GM23248 (cell line): ENCODE measurements at places on chromosomes 11 and 22. TPM values are rescaled to one million over a fixed set of nuclear protein-coding genes. Genes with fewer than 3 reads are reported as not detected.

DNA sequence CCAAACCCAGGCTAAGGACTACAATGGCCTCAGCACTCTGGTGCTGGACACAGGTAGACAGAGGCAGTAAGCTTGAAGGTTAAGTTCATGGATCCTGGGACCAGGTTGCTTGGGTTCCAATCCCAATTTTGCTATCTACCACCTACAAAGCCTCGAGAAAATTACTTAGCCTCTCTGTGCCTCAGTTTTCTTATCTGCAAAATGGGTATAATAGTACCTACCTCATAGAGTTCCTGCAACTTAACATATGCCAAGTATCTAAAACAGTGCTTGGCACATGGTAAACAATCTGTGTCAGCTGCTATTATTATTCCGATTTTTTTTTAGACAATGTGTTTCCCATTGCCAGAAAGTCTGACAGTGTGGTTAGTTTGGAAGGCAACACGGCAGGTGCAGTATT is 37.5 kb downstream of the SYN3 start:
- no peak for DNase-seq

DNA sequence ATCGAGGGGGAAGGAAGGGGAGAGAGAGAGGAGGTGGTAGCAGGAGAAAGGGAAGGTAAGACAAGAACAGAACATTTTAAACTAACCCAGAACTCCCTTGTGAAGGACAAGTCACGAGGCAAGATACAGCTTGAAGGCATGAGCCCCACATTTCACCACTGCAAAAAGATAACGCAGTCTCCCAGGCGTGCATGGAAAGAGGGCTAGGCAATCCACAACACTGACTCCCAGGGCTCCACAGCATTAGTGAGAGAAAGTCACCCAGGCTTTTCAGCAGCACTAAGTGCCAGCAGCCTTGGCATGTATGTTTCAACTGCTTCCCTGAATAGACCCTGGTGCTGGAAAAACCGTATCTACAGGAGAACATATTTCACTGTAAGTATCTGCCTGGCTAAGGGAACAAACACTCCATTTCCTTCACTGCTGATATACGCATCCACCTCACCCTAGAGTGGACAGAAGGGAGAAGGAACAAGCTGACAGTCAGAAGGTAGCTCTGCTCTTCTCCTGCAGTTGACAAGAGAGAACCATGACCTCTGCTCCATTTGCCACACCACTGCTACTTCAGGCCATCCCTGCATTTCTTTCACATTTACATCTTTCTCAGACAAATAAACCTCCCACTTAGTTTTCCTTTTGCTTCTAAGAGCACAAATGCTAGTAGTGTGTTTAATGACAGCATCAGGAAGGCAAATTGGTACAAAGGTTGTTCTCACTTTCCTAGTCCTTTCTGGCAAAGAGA is 87.9 kb downstream of the AMBRA1 start:
- no peak for DNase-seq

DNA sequence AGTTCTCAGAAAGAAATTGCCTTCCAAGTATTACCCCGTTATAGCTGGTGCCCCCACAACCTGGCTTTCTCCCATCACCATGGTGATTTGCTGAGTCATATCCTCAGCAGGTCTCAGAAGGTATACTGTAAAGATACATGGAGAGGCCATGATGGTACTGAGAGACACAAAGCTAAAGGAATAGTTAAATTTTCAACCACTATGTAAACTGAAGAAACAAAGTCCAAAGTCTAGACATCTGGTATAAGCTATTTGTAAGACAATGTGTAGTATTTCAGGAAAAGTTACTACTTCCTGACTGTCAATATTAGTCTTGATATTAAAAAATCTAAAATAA is 377.1 kb downstream of the DCDC1 start:
- DNase-seq: no peak

The ST14 gene
- not detected in 2 replicates for polyA plus RNA-seq

DNA sequence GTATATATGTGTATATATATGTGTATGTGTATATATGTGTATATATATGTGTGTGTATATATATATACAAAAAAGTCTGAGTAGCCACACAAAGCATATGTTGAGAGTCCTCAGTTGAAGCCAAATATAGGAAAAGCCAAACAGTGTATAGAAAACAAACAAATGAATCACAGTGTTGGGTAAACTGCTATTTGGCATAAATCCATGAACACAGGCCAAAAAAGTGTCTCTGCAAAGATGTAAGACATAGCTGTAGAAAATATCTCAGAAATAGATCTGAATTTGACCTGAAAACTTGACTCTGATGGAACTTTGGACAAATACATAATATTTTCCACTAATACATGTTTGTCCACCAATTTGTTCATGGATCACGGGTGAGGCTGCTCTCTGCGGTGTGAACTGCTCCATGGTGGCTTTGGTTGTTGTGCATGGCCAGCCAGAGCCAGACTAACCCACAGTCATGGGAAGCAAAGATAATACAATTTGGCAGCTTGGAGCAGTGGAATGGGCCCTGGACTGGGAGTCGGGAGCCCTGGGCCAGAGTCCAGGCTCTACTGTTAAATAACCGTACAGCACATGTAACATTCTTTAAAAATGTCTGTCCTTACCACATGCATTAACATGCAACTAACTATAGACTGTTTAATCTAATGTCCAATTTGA is 76.9 kb upstream of the EED start:
- no peak for DNase-seq
